ENCODE measurements at places on chromosomes 16 and 17. TPM values are rescaled to one million over a fixed set of nuclear protein-coding genes. Genes with fewer than 3 reads are reported as not detected.

GRCh38 chr17:4679658-4680057 lies 24.3 kb downstream of the PELP1 start:
- DNase-seq: no peak

DNA sequence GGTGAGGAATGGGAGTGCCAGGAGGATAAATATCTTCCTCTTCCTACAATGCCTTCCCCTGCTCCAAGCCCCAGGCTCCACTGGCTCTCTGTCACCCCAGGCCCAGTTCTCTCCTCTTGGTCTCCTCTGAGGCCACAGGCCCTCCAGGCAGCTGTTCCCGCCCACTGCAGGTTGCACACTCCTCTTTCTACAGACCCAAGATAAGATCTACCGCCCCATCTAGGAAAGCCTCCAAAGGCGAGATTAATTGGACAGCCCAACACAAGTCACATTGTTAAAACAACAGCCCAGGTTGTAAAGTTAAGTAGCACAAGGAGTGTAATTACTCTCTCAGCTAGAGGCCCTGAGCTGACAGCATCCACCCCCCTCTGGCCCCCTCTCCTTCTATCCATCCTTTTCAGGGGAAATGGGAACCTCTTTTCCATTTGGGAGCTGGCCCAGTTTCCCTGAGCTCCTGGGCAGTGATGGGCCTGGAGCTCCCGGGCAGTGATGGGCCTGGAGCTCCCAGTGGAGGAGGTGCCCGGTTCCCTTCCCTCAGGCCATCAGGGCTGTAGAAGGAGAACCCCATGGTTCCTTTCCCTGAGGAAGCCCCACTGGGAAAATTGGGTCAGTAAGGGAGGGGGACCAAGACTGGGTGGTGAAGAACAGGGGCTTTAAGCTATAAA lies 7.3 kb downstream of the DLX4 start:
- DNase-seq: no peak

- DNase-seq: no peak
Observed at GRCh38 chr16:87742781-87743490, 22.9 kb downstream of the KLHDC4 start.

- DNase-seq: no peak
Observed at GRCh38 chr16:89013692-89014402, 36.8 kb upstream of the CBFA2T3 start.

DNA sequence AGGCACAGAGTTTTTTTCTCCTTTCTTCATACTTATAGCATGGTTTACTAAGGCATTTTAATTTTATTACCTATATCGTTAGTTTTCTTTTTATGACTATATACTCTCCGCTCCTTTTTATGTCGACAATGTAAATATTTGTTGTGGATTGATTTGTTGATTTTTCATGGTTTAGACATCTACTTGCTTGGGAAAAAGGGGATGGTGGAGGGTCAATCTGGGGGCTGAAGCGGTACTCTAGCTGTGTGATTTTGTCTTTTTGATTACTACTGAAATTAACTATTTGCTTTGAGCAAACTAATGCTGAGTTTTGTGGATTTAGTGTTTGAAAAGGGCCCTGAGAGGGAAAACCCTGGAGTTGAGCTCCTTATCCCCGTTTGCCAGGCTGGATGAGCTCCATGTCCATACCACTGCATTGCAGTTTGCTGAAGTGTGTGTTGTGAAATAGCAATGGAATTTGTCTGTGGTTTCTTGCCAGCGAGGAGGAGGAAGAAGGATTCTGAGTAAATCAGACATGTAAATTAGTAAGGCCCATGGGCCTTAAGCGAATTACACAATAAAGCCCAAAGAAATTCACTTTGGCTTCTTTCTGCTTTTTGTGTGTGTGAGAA lies 72.0 kb downstream of the FTO start:
- DNase-seq: no peak

DNA sequence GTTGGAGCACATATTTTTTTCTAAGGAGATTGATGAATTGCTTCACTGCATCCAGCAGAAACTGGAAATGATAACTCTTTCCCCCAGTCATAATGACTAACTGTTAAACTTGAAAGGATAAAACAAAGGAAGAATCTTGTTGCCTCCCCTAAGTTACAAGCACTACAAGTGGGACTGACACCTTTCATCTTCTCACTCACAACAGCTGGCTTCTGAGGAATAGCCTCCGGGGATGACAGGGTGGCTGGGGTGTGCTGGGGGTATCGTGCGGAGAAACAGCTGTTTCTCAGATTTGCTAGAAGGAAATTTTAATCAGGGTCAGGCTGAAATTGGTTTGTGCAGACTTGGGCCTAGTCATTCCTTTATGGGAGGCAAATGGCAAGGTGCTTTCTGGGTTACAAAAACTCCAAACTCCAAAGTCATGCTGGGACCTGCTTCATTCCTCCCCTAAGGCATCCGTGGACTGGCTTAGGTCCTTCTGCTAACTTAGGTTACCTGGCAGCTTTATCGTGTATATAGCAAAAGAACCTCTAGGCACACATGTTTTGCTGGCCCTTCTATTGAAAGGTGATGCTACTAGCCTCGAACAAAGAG lies 557.2 kb downstream of the TOX3 start:
- DNase-seq: no peak

FBXO39 gene
- 0.20 TPM for polyA plus RNA-seq

KRTAP4-9 gene
- not detected for polyA plus RNA-seq
